ENCODE measurements at places on chromosomes 5 and 9.
A peak's percentile ranks its signal among the peaks of the same experiment; 100 is the strongest.

DNA sequence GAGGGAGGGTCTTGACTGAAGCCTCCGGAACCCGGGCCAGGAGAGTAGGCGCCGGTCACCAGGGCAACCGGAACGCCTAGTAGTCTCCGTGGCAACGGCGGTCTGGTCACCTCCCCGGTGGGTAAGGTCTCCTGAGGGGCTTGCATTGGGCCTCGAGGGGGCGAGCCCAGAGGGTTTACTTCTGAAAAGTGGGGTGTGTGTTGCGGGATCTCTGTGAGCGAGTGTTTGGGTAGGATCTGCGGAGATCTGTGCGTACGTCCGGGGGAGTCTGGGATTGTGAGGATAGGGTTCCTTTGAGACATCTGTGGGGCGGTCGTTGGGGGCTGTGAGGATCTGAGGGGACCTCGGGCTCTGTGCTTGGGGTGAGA is at the start of gene FAM221B:
FAM221B (minus strand) TSS at position 17 of the 368 bp plus-strand sequence. CDS start 2,571 bp downstream, outside the sequence.
- peak; percentile 3 for DNase-seq

DNA sequence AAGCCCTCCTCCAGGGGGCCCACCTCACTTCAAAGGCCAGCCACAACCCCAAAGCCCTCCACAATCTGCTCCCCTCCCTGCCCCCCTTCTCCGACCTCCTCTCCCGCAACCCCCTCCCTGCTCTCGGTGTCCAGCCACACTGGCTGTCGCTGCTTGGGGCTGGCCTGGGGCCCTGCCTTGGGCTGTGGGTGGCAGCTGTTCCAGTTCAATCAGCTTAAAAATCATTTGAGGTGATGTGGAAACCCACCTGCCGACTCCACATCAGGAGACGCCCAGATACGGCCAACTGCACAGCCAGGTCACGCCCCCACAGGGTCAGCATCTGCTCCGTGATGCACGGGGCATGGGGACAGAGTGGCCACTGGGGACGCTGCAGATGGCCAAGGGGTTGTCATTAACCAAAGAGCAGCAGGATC is 107.0 kb upstream of the MVB12B start:
- no peak for DNase-seq

DNA sequence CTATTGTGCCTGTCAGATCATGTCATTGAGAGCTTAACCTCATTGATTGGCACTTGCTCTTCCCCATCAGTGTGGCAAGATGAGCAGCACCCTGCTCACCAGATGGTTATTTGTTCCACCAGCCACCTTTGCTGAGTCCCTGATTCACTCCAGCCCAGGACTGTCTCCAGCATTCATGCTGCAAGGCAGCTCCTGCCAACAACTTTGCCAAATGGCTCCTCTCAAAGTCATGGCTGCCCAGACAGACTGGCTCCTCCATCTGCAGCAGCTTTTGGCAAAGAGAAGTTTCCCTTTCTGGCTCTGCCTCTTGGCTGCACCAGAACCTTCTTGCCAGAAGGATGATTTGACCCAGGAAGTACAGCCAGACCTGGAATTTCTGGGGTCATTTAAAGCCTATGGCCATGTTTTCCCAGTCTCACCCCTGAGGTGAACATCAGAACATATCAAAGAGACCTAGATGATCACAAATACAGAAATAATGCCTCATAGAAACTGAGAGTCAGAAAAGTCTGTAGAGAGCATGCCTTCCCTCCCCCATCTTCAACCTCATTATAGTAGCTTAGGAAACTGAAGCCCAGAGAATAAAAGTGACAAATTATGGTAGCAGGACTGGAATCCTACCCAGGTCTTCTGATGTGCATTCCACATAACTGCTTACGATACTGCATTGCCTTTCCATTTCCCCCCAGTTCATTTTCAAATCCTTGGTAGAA is 10.4 kb downstream of the PPP2R2B start:
- no peak for DNase-seq

GRCh38 chr5:147586832-147587231 is 77.0 kb upstream of the DPYSL3 start:
- DNase-seq: no peak

DNA sequence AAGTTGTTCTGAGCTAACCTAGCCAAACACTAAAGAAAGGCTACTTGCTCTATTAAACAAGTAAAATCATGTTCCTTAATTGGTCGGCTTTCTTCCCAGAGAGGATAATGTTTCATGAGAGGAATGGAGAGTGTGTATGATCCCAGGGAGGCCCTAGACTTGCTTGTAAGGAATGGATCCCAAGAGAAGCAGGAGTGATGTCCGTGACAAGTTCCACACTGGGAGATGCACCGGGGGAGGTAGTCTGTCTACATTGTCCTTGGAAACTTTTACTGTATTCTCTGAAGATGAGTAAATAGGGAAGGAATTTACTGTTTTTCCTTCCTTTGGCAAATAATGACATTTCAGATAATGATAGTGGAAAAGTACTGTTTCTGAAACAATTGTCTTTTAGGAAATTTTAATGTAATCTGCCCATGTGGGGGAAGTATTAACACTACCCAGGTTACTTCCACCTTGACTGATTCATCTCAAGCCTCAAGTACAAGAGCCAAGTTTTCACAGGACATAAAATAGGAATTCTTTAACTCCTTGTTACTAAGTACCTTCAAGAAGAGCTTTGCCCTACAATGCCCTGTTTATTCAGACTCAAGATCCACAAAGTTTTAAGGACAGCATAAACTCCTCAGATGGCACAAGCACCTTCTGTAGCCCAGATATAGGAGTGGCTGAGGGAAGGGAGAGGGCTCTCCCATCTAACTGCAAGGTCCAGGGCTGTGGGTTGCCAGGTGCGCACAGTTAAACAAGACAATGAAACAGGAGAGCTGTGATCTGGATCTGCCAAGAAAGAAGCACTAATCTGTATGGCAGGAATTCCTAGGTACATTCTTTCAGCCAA is 152.1 kb downstream of the GNA14 start:
- no peak for DNase-seq

GRCh38 chr5:65032250-65032649 is 263.5 kb downstream of the CWC27 start:
- DNase-seq: peak; percentile 45

DNA sequence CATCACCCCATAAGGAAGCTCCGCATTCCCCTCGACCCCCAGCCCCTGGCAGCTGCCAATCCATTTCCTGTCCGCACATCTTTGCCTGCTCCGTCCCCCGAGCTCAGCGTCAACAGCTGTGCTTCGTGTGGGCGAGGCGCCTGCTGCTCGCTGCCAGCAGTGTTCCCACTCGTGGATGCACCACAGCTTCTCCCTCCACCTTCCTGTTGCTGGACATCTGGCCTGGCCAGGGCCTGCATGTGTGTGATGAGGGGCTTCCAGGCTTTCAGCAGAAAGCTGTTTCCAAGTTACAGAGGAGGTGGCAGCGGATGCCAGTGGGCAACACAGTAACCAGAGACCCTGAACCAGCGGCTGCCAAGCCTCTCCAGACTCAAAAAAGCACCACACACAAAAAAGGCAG is 86.0 kb downstream of the PRRT1B start:
- no peak for DNase-seq

DNA sequence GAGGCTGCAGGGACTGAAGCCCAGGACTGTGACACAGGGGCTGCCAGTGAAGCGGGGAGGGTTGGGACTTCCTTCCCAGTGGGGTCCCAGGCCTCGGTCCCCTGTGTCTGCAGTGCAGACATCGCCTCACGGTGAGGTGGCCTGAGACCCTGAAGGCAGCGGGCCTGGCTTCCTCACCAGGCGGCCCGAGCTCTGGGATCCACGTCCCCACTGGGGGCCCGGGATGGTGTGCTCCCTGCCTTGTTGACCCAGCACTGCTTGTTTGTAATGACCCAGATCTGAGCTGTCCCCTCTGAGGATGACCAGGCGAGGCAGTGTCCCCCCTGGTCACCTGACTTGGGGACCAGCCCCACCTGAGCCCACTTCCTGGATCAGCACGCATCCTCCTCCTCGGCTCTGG is 53.1 kb downstream of the COL5A1 start:
- DNase-seq: no peak

GRCh38 chr9:20771729-20772128 is 87.7 kb downstream of the FOCAD start:
- DNase-seq: no peak

DNA sequence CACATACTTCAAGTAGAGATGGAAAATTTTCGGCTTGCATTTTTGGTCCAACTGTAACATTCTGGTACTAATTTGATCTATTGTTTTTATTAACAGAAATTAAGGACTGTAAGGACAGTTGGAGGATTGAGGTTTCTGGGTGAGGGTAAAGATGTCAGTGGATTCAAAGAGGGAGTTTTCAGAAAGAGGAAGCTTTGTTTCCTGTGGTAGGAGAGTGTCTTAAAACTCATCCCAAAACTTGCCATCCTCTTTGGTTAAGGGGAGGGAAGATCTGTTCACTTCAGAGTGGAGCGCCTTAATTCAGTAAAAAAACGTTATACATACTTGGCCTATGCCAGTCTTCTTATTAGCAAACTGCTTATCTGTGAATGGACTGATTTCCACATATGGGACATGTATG is 13.8 kb downstream of the CNTRL start:
- no peak for DNase-seq

DNA sequence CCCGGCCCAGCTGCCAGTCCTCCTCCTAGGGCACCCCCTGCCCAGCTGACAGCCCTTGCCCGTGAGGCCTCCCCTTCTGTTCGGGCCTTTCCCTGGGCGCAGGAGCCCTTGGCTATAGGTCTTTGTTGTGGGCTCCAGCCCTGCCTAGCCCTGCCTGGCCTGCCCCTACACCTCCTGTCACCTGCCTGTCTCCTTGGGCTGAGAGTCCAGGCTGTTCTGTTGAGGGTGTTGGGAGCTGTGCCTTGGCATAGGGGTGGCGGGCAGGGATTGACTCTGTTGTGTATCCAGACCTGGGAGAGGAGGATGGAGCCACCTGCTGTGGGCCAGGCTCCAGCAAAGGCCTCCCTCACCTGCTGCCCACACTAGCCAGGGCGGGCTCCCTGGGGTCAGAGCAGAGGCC is 11.6 kb downstream of the FCN2 start:
- no peak for DNase-seq

DNA sequence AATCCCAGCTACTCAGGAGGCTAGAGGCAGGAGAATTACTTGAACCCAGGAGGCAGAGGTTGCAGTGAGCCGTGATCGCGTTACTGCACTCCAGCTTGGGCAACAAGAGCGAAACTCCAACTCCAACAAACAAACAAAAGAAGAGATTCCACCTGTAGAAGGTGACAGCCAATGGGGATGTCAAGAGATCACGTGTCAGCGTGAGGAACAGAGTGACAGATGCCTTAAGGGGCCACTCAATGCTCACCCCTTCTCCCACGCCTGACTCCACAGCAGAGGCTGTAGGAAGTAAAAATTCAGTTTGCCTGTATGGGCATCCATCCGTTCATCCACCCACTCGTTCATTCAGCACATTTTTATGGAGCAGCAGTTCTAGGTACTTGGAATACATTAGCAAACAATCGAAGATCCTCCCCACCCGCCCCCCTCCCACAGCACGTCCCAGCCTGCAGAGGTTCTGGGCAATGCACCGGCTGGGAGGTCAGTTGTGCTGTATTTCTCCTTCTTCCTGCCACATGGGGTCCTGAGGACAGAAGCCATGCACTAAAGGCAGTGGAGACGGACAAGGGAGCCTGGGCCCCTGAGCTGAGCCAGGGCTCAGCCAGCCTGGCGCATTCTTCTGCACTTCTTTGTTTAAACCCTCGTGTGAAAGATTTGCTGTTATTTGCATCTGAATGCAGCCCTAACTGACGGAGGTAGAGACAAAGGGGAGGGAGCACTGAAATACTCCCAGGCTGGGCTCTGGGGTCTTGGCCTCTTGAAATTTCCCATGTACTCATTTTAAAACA is 11.3 kb upstream of the RNF130 start:
- no peak for DNase-seq

DNA sequence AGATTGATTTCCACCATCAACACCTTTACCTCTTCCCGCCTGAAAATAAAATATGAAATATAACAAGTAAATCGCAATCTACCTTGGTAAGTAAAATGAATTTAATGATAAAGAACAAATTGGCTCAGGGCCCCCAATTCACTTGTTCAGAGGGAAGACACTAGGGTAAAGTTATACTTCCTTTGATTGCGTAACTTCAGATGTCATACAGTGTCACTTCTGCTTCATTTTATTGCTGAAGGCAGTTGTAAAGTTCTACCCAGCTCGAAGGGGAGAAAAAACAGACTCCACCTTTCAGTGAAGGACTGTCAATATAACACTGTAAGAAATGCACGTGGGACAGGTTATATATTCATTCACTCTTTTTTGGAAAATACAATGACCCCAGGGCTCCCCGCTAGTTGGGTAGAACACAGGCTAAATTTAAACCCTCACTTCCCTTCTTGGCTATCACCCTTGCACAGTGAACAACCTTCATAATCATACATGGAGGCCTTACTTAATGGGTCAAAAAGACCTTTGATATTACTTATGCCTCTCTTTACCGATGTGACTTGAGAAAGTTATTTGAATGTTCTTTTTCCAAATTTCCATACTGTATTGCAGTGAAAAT is 848.8 kb downstream of the MAT2B start:
- no peak for DNase-seq

DNA sequence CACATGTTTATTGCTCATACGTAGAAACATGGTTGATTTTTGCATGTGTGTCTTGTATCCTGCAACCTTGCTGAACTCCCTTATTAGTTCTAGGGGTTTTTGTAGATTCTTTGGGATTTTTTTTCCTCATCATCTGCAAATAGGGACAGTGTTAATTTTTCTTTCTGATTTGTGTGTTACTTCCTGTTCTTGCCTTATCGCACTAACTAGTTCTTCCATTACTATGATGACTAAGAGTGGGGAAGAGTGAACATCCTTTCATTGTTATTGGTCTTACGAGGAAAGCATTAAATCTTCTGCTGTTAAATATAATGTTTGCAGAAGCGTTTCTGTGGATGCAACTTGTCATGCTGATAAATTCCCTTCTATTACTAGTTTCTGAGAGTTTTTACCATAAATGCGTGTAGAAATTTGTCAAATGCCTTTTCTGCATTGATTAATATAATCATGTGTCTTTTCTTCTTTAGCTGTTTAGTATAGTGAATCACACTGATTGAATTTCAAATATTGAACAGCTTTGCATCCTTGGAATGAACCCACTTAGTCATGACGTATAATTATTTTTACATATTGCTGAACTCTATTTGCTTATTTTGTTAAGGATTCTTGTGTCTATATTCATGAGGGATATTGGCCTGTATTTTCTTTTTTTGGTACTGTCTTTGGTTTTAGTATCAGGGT is 32.1 kb upstream of the RNF130 start:
- no peak for DNase-seq

DNA sequence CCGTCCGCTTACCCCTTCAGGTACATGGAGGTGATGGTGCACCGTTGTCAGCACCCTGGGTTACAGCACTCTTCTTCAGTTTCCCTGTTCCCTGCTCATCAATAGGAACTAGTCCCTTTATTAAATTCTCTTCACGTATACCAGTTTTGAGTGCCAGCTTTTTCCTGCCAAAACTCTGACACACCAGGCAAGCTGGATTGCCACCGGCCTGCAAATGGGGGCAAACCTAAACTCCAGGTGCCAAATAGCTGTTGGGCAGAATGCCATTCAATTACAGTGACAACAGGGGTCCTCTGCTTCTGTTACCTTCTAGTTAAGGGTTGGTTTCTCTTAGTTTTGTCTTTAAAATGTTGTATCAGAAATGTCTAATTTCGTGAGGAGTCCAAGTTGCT is 400.4 kb downstream of the OSTF1 start:
- DNase-seq: no peak

GRCh38 chr9:76365028-76365427 is 29.2 kb downstream of the RFK start:
- peak; percentile 96 for DNase-seq

- no peak for DNase-seq
Measured at GRCh38 chr5:36418152-36418979, 116.7 kb upstream of the RANBP3L start.

- peak; percentile 82 for DNase-seq
Measured at GRCh38 chr5:134647750-134648424, 698 bp upstream of the SEC24A start.

All from kidney tubule cell (primary cell).